ENCODE measurements at places on chromosomes 5 and 9.

GRCh38 chr9:35826071-35826701 lies 2.3 kb downstream of the FAM221B start:
- DNase-seq: no peak

- no peak for DNase-seq
These were observed 204.1 kb upstream of the SEMA6A start for GRCh38 chr5:116778651-116779280.

- DNase-seq: no peak
These were observed 129.7 kb upstream of the IQGAP2 start for GRCh38 chr5:76273206-76273885.

GRCh38 chr5:37198061-37198460 lies 51.1 kb downstream of the CPLANE1 start:
- DNase-seq: no peak

- DNase-seq: no peak
These were observed 125.9 kb upstream of the SARDH start for GRCh38 chr9:133864011-133864410.

DNA sequence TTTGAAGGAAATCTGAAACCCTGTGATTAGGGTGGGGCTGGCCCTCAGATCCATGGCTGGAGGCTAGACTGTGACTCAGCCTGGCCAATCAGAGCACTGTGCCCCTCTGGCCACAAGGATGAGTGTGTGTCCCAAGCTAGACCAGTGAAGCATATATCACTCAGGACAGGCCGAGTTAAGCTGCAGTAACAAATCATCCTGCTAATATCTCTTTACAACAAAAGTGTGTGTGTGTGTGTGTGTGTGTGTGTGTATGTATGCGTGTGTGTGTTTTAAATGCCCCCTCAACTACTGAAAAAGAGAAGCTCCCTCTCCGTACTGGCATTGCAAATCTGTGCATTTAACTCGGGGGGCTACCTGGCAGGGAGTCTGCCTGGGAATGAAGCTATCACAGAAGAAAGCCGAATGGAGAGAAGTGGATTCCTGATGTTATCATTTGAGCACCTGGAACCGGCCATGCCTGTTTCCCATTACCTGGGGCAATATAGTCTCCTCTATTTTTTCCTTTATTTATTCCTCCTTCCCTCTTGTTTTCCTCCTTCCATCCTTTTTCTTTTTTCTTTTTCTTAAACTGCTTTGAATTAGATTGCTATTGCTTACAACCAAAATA lies 25.6 kb downstream of the STC2 start:
- DNase-seq: no peak

- no peak for DNase-seq
These were observed 12.4 kb upstream of the FOCAD start for GRCh38 chr9:20671635-20672034.

DNA sequence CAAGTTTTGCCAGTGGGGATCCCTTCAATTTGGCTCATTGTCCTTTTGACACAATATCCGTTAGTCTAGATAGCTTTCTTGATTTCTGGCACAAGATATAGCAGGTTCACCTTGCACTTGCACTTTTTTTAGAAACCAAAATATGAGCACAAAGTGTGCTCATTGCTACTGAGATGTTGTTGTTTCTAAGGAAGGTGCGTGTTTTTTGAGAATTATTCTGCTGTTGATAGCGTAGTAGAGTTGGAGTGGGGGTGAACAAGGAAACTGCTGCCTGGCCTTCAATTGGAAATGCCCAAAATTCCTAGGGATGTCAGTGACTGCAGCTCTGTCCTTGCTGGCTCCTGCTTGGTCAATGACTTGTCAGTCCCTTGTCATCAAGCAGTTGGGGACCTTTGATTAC lies 73.3 kb downstream of the TLE4 start:
- no peak for DNase-seq

DNA sequence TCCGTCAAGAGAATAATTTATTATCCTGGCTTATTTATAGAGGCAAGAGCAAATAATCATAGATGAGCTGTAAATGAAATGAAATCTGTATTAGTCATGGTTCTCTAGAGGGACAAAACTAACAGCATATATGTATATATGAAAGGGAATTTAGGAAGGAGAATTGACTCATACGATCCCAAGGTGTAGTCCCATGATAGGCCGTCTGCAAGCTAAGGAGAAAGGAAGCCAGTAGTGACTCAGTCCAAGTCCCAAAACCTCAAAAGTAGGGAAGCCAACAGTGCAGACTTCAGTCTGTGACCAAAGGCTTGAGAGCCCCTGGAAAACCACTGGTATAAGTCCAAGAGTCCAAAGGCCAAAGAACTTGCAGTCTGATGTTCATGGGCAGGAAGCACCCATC lies 515.9 kb upstream of the CYLC2 start:
- DNase-seq: no peak

- DNase-seq: no peak
These were observed 118.7 kb downstream of the LPAR1 start for GRCh38 chr9:110919609-110920008.

DNA sequence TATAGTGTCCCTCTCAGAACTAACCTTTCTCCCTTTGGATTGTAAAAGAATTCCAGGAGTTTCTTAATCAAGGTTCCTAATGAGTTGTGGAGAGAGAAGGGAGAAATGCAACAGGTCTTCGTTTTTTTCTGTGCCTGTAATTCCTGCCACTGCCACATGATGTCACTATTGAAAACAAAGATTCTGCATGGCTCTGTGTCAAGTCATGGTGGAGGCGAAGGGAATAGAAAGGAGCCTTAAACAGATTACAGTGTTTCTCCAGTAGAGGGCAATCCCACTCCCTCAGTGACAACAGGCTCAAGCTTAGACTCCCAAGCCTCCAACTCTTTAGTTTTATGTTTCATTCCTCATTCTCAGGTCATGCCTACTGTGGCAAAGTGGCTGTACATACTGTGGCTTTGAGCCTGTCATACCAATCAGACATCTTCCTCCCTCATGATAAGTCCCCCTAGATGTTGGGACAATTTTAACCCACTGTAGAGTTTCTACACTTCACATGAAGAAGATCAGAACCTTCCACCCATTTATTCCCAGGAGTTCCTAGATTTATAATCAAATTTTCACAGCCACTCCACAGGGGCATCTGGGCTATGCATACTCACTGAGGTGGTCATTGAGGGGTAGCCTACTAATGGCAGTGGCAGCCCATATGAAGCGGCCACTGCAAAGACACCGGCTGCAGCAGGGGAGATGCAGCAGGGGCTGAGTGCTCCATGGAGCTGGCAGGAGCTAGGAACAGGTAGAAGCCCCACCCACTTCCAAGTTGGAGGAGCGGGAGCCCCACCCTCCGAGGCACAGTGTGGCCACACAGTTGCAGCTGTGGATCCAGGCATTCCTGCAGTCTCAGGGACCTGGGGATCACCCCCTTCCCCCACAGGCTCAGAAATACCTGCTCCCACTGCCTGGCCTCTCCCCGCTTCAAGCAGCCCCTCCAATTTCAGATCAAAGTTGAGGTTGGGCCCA lies 97.4 kb upstream of the TRIM32 start:
- no peak for DNase-seq

GRCh38 chr9:116663581-116663980 lies 23.5 kb upstream of the TRIM32 start:
- DNase-seq: no peak

DNA sequence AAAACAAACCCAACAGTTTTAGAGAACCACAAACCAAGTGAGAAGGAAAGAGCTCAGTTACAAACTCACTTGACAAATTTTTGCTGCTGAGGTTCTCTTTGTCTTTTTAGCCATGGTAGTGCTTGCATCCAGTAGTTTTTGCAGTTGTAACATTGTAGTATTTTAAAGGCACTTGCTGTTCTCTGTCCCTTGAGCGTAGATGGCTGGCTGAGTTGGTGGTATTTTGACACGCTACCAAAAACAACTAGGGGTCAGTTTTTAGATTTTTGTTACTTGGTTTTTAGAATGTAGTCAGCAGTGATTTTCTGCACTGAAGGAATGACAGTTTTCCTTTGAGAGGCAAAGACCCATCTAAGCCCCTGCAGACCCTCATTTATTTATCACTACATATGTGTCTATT lies 58.0 kb downstream of the TLE4 start:
- DNase-seq: no peak

DNA sequence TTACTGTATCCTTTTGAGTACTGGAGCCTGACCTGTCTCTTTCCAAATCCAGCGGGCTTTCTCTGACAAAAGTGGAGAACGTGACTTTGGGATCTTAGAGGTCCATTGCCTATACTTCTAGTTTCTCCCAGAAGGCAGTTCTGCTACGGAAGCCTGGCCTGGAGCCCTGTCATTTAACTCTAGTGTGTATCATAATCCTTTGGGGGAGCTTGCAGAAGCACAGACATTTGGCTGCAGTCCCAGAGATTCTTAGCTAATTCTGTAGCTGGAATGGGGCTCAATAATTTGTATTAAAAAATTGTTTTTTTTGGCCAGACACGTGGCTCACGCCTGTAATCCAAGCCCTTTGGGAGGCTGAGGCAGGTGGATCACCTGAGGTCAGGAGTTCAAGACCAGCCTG lies 3.0 kb downstream of the HARS2 start:
- no peak for DNase-seq

DNA sequence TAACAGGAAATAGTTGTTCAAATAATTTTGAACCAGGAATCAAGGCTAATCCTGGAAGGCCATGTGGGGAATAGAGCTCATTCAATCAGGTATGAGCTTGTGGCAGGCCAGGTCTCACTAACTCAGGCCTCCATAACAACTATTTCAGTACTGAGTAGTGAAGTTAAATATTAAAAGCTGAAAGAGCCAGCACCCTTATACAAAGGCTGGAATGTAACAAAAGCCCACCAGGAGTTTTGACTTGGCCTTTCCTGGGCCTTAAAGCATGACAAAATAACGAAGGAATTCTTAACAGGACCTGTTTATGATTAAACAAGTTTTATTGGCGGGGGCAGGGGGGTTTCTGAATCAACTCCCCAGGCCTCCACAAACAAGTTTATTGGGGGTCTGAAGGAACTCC lies 1146.7 kb downstream of the CDH9 start:
- DNase-seq: no peak

- DNase-seq: no peak
These were observed 1646.1 kb upstream of the CDH6 start for GRCh38 chr5:29547236-29547865.

GRCh38 chr9:35757226-35757891 lies 3.3 kb upstream of the MSMP start:
- peak; percentile 66 for DNase-seq

DNA sequence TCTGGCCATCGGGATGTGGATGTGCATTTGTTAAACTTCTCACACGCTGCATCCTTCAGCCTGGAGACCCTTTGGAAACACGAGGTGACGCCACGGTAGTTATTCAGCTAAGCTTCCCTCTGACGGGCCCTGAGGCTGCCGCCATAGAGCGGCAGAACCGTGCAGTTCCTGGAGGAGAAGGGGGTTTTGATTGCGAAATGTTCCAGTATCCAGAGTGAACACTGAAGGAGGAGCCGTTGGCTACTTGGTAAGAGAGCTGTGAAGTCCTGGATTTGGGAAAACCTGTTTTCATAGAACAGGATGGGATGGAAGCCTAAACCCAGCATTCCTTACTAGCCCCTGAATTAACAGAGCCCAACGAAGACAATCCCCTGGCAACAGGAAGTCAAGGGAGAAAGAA lies 23.0 kb upstream of the EXOC3 start:
- DNase-seq: no peak

- no peak for DNase-seq
These were observed 10.1 kb upstream of the MARVELD2 start for GRCh38 chr5:69404659-69405330.

DNA sequence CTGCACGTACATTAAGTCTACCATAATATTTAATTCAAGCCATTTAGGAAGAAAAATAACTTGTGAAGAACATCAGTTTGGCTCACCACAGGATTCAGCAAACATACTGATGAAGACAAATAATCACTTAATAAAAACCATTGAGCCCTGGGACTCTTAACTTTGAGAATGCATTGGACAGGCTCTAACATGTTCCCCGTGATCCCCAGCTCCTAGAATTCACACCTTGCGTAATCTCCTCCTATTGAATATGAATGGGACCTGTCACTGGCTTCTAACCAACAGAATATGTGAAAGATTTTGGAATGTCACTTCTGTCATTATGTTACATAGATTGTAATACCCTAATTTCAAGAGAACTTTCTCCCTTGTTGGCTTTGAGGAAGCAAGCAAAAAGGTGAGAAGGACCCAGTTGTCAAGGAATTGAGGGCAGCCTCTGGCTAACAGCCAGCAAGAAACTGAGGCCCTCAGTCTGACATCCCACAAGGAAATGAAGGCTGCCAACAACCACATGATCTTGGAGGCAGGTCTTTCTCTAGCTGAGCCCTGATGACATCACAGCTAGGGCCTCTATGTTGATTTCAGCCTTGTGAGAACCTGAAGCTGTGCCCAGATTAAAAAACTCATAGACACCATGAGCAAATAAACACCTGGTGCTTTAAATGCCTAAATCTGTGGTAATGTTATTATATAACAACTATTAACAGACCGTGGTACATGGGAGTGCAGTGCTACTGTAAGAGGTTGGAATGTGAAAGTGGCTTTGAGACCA lies 433.2 kb downstream of the SEMA5A start:
- DNase-seq: no peak

DNA sequence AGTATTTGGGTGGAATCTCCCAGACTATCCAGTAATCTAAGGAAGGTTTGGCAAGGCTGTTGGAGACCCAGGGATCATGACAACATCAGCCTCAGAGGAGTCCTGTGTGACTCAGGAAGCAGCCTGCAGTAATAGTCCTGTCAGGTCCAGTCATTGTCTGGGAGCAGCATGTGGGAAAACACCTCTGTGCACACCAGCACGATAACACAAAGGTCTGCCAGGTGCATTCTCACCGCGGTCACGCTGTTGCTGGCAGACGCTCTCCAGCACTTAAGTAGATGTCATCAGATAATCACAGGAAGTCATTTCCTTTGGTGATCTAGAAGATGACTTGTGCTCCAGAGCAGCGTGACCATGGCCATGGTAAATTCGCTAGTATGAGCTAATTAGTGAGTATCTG lies 99.2 kb upstream of the IQGAP2 start:
- no peak for DNase-seq

GRCh38 chr9:95031711-95032461 lies 285.6 kb downstream of the FANCC start:
- no peak for DNase-seq

GRCh38 chr5:95555553-95555952 lies 652 bp downstream of the ARSK start:
- DNase-seq: no peak

Measured in right atrium auricular region (tissue), 2 donors.